Fibroblast of gingiva (primary cell): ENCODE measurements at places on chromosomes 3 and 15.

- no peak for DNase-seq
Observed at GRCh38 chr3:42159147-42159546, 68.0 kb downstream of the TRAK1 start.

DNA sequence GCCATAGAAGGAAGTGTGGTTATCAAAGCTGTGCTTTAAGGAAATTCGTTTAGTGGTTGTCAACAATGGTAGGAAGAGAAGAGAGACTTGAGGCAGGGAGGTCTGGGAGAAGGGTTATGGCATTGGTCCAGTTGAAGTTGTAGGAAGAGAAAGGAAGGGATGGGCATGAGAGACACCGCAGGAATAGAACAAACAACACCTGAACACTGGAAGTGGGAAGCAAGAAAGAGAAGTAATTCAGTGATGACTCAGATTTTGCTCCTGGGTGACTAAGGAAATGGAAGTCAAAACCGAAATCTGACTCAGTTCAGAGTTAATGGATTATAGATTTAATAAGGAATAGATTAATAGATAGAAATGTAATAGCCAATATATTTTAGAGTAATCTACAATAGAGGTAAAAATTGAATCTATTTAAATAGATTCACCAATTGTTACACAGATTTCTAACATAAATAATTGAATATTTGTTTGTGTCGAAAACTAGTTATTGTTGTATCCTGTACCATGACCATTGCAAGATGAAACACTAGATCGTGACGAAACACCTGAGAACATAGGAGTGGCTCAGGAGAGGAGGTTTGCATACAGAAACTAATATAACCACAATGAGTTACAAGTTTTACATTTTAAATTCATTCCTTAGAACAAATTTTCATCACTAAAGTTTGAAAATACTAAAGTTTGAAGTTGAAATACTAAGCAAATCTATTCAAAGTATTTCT lies 36.0 kb downstream of the THBS1 start:
- no peak for DNase-seq

GRCh38 chr3:168865022-168865551 lies 769.4 kb upstream of the GOLIM4 start:
- DNase-seq = peak; percentile 16

DNA sequence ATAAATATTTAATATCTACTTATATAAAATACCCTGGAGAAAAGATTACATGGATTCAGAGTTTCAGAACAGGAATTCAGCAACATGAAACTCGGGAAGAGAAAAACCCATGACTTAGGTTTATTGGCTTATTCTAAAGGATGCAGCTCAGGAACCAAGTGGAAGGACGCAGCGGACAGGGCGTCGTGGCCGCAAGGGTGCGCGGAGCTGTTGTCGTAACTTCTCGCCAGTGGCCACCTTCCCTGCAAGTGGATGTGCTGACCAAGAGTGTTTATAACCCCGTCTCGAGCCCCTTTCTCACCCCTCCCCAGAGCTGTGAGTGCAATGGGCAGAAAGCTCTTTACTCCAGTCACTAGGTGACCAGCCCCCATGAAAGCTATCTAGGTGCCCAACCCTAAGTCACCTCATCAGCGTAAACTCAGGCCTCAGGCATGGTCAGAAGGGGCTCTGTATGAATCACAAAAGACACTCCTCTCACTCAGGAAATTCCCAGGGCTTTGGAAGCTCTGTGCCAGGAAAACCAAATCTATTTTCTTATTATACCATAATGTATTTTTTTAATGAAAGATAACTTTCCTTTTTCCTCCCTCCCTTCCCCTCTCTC lies 77.3 kb downstream of the CHRNA7 start:
- DNase-seq = no peak

DNA sequence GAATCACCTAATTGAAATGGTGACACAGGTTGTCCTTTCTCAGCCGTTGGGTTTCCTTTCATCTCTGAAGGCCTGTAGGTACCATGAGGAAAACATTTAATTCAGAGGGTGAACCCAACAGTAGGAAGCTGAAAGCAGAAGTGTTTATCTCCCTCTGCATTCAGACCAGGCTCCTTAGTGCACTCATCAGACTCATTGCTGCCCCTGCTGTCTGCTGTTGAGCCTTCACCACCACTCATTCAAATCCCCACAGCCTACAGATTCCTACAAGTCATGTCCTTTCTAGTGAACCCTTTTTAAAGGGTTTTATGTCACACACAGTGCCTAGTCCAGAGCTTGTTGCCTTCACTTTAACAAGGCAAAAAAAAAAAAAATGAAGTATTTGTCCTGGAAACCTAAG lies 13.4 kb downstream of the WDR48 start:
- peak; percentile 30 for DNase-seq

- no peak for DNase-seq
Observed at GRCh38 chr15:77836121-77836692, 203.5 kb upstream of the LINGO1 start.

DNA sequence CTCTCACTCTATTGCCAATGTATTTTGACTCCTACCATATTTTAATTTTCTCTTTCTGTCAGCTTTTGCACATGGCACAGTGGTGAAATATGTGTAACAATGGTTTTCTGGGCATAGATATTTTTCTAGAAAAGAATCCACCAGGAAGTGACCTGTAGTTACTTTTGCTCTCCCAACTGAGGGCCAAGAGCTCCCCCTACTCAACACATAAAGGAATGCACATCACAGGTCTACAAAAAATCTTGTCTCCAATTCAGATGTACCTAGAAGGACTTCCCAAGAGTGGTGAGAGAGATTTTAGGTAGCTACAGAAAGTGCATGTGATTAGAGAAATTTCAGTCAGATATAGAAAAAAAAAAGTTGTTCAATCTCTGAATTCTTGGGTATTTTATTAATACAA lies 15.6 kb downstream of the CPA3 start:
- no peak for DNase-seq
